Aorta (tissue), 5 donors: ENCODE measurements at places on chromosomes 5 and 9. TPM values are rescaled to one million over a fixed set of nuclear protein-coding genes. Genes with fewer than 3 reads are reported as not detected.
A peak's percentile ranks its signal among the peaks of the same experiment; 100 is the strongest.

- no peak for DNase-seq
Measured at GRCh38 chr5:71832812-71833715, 114.0 kb downstream of the CARTPT start.

Gene FOXD4L6
- not detected for total RNA-seq

DNA sequence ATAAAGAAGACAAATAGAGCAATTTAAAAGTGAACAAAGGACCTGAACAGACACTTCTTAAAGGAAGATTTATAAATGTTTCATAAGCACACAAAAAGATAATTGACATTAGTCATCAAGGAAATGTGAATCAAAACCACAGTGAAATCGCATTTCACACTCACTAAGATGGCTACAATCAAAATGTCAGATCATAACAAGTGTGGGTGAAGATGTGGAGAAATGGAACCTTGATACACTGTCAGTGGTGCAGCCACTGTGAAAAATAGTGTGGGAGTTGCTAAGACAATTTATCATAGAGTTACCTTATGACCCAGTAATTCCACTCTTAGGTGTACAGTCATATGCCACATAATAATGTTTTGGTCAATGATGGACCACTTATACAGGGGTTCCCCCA is 54.5 kb upstream of the HTR4 start:
- DNase-seq: no peak

- no peak for DNase-seq
Measured at GRCh38 chr9:106892632-106893031, 29.7 kb downstream of the ZNF462 start.

DNA sequence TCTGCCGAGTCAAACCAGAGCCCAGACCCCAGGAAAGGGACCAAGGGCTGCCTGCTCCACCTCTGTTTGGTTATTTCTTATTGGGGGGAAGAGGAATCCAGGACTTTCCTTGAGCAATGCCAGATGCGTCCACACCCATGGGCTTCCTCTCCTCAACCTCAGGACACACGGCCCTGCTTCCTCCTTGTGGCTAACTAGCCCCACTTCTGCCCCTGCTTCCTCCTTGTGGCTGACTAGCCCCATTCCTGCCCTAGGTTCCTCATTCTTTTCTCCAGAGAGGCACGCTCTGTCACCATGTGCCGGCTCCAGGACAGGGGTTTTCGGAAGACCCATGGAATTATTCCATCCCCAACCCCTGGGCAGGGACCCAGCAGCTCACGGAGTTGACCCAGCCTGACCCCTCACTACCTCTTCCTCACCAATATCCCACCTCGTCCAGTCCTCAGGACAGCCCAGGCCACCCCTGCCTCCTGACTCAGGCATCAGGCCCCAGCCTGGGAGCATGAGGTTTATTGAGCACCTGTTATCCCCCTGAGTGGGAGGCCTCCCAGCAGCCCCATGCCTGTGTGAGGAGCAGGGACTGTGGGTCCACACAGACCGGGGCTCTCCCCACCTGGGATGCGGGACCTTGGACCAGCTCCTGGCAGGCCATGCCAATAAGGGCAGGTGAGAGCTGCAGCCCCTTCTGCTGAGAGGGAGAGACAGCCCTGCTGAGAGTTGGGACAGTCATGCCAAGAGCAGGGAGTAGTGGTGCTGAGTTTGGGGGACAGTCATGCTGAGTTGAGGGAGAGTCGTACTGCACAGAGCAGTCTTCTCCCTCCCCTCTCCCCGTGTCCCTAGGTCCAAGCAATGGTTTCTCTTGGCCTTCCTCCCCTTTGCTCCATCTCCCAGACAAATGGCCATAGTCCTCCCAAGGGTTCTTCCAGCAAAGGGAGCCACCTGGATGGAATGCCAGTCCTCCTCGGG is 11.8 kb upstream of the FCN1 start:
- peak; percentile 69 for DNase-seq

DNA sequence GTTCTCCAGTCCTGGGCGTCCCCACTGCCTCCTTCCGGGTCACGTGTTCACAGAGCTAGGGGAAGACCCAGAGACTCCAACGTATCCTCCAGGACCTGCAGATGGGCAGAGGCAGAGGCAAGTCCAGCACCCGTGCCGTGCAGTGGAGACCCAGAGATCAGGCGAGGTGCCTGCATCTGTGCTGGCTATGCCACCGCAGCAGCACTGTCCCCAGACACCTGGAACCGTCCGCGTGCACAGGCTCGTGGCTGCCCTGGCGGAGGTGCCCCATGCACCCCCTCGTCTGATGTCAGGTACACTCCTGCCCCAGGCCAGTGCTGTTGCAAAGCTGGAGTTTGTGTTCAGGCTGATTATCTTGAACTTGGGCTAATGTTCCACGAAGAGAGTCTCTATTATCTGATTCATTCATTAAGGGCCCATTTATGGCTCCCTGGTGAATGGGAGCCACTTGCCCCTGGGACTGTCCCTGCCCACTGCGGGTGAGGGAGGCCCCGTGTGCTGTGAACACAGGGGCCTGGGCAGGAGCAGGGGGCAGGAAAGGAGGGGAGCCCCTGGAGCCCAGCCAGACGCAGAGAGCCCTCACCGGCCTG is 13.7 kb downstream of the IRX4 start:
- no peak for DNase-seq

Gene EPB41L4B
- total RNA-seq: 0.63 TPM

Gene PCDHA11
- 0.27 TPM for total RNA-seq

Gene PLCXD3
- 13.9 TPM for total RNA-seq

DNA sequence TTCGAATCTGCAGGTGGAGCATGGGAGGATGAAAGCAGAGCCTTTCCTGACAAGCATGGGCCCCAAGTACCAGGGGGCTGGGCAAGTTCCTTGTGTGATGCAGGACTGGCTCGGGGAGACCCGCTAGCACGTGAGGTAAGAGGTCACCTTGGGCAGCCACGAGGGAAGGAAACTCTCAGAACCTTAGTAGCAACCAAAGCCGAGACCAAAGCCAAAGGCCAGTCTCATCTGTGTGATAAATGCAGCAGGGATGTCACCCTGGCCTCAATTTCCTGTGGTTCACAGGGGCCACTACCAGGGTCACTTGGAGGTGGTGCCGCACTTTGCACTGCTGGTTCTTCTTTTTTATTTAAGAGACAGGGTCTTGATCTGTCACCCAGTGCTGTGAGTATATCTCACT is 39.5 kb downstream of the PRRT1B start:
- no peak for DNase-seq

- no peak for DNase-seq
Measured at GRCh38 chr5:61659221-61659696, 327.2 kb downstream of the ZSWIM6 start.

DNA sequence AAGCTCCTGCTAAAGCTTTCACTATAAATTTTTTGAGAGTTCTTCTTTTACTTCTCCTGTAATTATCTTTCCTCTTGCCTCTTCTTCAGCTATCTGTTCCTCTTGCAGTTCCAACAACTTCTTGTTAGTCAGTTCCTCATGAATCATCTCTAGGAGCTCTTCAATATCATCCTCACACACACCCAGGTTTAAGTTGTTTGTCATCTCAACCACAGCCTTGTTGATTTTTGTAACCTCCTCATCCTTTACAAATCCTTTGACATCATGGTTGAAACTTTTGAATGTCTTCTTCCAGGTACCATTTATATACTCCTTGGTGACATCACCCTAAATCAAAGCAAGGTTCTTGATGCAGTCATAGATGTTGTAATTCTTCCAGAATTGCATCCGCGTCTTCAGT is 106.3 kb upstream of the MAMDC2 start:
- DNase-seq: no peak

Gene MARCOL
- not detected for total RNA-seq
